GM23248 (cell line): ENCODE measurements at places on chromosomes 12 and 14.
A peak's percentile ranks its signal among the peaks of the same experiment; 100 is the strongest.

- no peaks in the 10 kb centered on the region for H3K27me3 ChIP-seq
- no peaks in the 10 kb centered on the region for H3K4me1 ChIP-seq
- no peak overlapping the region for H3K4me3 ChIP-seq
- no peak overlapping the region for H3K27ac ChIP-seq
- DNase-seq = no peak
These were observed 68.6 kb upstream of the RESF1 start for GRCh38 chr12:31890295-31891285.

DNA sequence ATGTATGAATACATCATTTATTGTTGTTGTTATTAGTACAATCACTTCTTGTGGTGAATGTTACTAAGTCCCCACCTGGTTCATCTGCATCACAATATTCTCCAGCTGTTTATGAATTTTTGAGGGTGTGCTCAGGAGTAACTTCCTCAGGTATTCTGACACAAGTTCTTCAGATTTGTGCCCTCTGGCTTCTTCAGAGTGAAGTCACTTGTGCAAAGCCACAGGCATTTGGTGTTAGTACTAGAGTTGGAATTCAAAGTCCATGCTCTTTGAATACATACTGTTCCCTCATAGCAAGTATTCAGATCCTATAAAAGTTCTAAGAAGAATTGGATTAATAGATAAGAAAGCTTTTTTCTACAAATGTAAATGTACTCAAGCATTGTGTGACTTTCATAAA lies 150.3 kb upstream of the AVPR1A start:
- no peak overlapping the region for H3K27ac ChIP-seq
- H3K27me3 ChIP-seq = no peaks in the 10 kb centered on the region
- DNase-seq = peak; percentile 13
- H3K36me3 ChIP-seq = no peaks in the 10 kb centered on the region
- no peaks in the 10 kb centered on the region for H3K4me1 ChIP-seq

GRCh38 chr12:50579757-50580267 lies 75.0 kb downstream of the DIP2B start:
- H3K27me3 ChIP-seq = no peaks in the 10 kb centered on the region
- peak; percentile 84 for DNase-seq
- no peaks in the 10 kb centered on the region for H3K36me3 ChIP-seq
- peak overlapping the region; percentile 84 for H3K27ac ChIP-seq

- H3K4me3 ChIP-seq = no peak overlapping the region
- H3K27ac ChIP-seq = no peak overlapping the region
- H3K4me1 ChIP-seq = no peaks in the 10 kb centered on the region
- H3K36me3 ChIP-seq = no peaks in the 10 kb centered on the region
- no peaks in the 10 kb centered on the region for H3K27me3 ChIP-seq
- DNase-seq = no peak
These were observed 13.5 kb upstream of the PDZRN4 start for GRCh38 chr12:41174602-41175001.

DNA sequence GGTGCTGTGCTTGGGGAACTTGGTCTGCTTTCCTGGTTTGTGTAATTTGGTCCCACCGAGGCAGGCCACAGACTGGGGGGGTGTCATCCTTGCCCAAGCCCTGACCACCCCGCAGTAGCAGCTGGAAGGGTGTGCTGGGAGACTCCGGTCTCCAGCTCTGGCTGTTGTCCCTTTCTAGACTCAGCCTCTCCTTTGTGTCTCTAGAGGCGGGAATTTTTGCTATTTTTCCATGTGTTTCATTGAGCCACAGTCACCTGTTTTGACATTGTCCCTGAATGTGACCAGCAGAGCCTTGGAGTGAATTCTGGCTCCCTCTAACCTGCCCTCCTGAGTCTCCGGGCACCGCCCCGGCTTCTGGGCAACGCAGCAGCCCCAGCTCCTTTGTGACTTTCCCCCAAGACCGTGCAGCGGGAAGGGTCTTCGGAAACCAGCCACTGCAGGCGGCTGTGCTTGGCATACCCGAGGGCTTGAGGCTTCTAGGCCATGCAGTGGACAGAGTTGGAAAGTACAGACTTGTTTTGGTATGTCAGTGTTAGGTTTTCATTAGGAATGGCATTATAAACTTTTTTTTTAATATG lies 98.6 kb downstream of the TNFAIP2 start:
- H3K27ac ChIP-seq = no peak overlapping the region
- no peaks in the 10 kb centered on the region; the same call in 1 of the 2 replicates for H3K27me3 ChIP-seq
- no peaks in the 10 kb centered on the region for H3K36me3 ChIP-seq

- no peaks in the 10 kb centered on the region for H3K36me3 ChIP-seq
- no peak overlapping the region for H3K27ac ChIP-seq
- no peak overlapping the region for H3K4me3 ChIP-seq
- peaks cover 15% of the 10 kb centered on the region; the same call in 1 of the 2 replicates for H3K4me1 ChIP-seq
These were observed 47.2 kb downstream of the ARMH4 start for GRCh38 chr14:58104808-58105207.

DNA sequence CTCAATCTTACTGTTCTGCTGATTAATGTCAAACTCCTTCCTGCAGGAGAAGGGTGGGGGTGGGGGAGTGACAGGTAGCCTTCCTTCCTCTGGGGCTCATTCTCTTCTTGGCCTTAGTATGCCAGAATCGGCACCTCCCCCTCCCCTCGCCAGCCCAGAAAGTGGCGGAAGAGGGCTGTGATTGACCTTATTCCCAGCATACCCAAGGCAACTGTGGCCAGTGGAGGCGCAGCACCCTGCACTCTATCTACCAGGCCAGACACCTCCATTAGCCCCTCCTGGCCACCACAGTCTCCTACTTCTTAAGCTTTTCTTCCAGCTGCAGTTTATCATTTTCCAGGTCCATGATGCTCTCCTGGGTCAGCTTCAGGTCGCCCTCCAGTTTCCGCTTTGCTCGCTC lies 15.5 kb downstream of the MYH6 start:
- no peak for DNase-seq
- no peaks in the 10 kb centered on the region for H3K4me1 ChIP-seq
- no peak overlapping the region for H3K27ac ChIP-seq
- no peaks in the 10 kb centered on the region for H3K36me3 ChIP-seq
- no peak overlapping the region for H3K4me3 ChIP-seq

GRCh38 chr12:6443361-6443983 lies 1.3 kb upstream of the CD27 start:
- no peak for DNase-seq
- H3K4me1 ChIP-seq = no peaks in the 10 kb centered on the region
- no peak overlapping the region for H3K4me3 ChIP-seq
- no peaks in the 10 kb centered on the region for H3K27me3 ChIP-seq
- H3K36me3 ChIP-seq = peaks cover 3% of the 10 kb centered on the region; the same call in 1 of the 2 replicates
- H3K27ac ChIP-seq = no peak overlapping the region

DNA sequence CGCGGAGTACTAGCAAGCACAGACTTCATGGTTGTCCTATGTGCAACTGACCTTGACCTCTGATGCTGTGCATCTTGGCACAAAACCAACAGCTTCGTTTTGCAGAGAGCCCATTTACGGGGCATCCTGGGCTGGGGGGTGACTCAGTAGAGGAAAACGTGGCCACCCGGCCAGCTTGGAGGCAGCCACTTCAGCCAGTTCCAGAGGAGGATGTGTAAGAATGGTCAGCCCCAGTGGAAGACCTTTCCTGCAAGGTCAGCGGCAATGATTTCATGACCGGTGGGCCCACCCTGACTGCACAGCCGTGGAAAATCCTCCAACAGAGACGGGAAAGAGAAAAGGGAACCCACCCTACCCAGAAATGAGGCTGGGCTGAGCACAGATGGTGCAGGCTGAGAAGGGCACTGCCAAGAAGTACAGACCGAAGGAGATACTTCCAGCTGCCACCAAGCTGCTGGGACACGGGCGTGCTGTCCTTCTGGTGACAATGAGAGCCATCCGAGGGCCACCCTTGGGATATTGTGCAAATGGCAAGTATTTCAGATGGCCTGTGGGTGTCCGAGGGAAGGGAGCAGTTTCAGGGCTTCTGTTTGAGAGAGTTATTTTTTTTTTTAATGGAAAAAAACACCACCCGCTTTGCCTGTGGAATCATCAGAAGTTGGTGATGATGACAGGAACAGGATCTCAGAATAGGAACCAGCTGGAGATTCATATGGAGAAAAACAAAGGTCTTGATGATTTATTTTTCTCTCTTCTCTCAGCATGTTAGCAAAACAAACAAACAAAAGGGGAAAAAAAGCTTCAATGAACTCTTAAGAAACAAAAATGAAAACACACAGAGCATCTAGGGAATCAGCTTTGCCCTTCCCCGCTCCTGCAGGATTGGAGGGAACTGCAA lies 120.2 kb upstream of the RFLNA start:
- H3K36me3 ChIP-seq = no peaks in the 10 kb centered on the region
- peak overlapping the region; percentile 75 for H3K27ac ChIP-seq
- H3K4me1 ChIP-seq = peaks cover 49% of the 10 kb centered on the region
- H3K4me3 ChIP-seq = peak overlapping the region; percentile 38
- peak; percentile 92 for DNase-seq
- H3K27me3 ChIP-seq = no peaks in the 10 kb centered on the region

DNA sequence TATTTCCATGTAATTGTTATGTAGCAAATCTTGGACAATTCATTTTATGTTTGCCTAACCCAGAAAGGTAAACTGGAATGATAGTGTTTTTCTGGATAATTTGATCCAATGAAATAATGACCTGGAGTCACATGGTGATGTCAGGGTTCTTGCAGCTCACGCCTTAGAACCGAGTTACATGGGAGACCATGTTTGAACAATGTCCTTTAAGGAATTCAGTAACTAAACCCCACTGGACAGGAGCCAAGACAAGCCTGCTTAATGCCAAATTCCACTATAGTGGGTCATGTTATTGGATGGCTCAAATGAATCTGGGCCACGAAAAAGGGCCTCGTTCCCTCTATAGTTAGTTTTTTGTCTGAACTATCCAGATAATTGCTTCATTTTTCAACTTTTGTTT lies 255.8 kb upstream of the HMGA2 start:
- peaks cover 36% of the 10 kb centered on the region for H3K4me1 ChIP-seq
- H3K27ac ChIP-seq = no peak overlapping the region
- DNase-seq = no peak
